ENCODE measurements at places on chromosomes 2 and 18.

GRCh38 chr18:36250827-36251226 is 46.7 kb upstream of the FHOD3 start:
- no peak for DNase-seq

DNA sequence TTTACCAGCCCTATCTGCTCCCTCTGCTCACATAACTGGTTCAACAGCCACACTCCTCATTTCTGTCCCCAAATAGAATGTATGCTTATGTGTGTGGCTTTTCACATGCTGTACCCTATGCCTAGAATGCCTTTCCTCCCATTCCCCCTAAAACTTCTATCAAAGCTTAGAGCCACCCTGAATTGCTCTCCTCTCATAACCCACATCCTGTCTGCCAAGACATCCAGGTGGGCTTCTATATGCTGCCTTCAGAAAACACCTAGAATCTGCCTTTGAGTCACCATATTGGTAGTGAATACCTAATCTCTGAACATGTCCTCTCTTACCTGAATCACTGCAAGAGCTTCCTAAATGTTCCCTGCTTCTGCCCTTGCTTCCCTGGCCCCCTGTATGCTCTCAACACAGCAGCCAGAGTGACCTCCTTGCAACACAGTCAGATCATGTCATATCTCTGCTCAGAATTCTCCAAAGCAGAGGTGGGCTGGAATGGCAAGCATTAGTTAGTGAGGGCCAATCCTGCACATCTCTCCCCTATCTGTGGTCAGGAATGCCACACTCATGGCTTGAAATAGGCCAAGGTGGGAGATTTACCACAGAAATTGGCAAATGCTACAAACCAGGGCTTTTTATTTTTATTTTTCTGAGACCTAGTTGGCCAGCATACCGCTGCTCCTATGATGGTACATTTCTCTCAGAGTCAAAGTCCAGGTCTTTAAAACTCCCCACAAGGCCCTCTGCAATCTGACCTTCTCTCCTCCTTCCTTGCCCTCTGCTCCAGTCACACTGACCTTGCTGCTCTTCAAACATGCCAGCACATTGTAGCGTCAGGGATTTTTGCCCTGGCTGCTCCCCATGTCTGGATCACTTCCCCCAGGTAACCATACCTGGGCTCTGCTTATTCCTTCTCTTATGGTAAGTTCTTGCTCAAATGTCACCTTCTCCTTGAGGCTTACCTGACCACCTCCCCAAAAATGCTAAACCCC is 111.8 kb upstream of the STON1 start:
- no peak for DNase-seq

GRCh38 chr2:213627054-213627710 is 342.9 kb downstream of the SPAG16 start:
- no peak for DNase-seq

- no peak for DNase-seq
Measured at GRCh38 chr2:221425353-221425752, 146.8 kb downstream of the EPHA4 start.

DNA sequence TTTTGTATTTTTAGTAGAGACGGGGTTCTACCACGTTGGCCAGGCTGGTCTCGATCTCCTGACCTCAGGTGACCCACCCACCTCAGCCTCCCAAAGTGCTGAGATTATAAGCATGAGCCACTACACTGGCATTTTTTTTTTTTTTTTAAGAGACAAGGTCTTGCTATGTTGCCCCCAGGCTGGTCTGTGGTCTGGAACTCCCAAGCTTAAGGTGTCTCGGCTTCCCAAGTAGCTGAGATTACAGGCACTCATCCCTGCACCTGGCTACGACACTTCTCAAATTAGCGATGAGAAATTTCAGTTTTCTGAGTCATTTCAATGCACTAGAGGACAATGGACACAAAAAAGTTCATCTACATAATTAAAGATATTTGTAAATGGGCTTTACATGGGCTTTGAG is 36.6 kb upstream of the TCF7L1 start:
- DNase-seq: no peak

DNA sequence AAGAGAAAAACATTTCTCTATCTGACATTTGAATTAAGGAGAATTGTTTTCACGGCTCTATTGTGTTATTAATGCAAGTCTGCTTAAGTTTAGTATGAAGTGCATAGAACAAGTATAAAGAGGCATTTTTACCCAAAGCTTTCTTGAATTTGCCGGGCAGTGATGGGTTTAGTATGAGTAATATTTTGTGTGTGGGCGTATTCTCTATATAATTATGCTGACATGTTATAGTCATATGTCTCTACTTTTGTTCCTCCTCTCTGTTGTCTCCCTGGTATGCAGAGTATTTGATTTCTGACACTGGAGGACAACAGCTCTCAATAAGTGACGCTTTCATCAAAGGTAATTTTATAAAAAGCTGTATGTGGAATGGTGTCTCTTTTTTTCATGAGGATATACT is 45.9 kb downstream of the PIKFYVE start:
- no peak for DNase-seq

GRCh38 chr2:222025881-222026271 is 272.9 kb downstream of the PAX3 start:
- no peak for DNase-seq

DNA sequence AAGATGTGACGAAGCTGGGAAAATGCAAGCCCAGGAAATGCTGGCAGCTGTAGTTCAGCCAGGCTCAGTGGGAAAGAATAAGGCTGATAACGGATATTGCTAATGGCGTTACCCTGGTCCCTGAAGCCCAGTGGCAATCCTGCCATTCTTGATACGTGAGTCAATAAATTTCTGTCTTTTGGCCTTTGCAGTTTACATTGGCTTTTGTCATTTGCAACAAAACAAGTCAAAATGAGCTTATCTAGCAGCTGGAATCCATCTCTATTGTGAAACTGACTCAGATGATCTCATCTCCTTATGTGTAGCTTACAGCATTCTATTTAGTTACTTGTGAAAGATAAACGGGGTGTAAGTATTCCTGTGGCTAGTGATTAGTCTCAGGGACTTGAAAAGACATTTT is 43.8 kb downstream of the ARL6IP6 start:
- no peak for DNase-seq

DNA sequence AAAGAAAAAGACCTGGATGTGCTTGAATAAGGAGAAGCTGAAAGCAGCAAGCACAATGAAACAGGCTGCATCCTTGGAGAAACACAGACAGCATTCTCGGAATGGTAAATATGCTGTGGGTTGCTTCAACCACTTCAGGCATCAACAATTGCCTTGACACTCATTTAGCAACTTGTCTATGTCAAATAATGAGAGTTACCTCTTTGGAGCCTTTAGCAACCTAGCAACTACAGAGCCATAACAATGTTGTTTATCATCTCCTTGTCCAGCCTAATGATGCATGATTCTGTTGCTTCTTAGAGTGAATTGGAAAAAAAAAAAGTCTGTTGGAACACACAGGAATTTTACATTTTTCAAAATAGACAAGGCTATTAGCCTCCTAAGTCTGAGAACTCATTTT is 410.6 kb downstream of the PIK3C3 start:
- DNase-seq: peak; percentile 37

- DNase-seq: no peak
Measured at GRCh38 chr2:232521959-232522622, 1.9 kb downstream of the PRSS56 start.

DNA sequence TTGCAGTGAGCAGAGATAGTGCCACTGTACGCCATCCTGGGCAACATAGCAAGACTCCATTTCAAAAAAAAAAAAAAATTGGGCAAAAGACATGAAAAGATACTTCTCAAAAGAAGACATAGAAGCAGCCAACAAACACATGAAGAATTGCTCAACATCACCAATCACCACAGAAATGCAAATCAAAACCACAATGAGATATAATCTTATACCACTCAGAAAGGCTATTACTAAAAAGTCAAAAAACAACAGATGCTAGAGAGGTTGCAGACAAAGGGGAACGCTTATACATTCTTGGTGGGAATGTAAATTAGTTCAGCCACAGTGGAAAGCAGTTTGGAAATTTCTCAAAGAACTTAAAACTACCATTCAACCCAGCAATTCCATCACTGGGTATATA is 43.1 kb upstream of the CHAC2 start:
- DNase-seq: no peak

- DNase-seq: no peak
Measured at GRCh38 chr2:103288696-103289095, 526.9 kb downstream of the TMEM182 start.

DNA sequence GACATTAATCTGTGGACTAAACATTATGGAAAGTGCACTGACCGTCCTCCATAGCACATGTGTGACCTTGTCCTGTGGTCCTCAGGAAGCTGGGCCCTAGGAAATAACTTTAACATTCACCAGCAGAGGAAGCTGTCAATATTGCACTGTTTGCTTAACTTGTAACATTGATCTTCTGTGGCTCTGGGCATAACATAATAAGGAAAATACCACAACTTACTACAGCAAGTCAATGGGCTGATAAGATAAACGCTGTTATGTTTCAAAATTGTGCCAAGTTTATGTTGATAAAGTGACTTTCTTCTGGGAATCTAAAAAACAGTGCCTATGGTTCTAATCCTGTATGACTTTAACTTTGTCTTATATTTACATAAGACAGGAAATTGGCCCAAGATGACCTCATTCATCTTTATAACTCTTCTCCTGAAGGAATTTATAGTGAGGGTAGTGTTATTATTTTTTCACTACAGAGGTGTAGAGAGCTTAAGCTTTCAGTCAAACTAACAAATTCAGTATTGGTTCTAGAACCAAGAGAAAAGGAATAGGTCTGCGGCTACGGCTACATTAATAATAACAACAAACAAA is 113.7 kb upstream of the MAP4K3 start:
- DNase-seq: no peak

DNA sequence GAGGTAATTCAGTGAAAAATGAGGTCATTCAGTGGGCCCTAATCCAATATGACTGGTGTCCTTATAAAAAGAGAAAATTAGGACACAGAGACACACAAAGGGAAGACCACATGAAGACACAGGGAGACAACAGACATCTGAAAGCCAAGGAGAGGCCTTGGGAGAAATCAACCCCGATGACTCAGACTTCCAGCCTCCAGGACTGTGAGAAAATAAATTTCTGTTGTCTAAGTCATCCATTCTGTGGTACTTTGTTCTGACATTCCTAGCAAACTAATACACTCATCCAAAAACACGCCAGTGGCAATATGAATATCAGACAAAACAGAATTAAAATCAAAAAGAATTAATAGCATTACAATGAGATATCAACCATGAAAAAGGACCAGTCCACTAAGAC is 303.7 kb downstream of the SS18 start:
- no peak for DNase-seq

- DNase-seq: no peak
Measured at GRCh38 chr2:38723173-38723572, 28.0 kb downstream of the SRSF7 start.

- no peak for DNase-seq
Measured at GRCh38 chr2:114222344-114222743, 220.1 kb upstream of the DPP10 start.

GRCh38 chr2:96873651-96874096 is 3.8 kb upstream of the SEMA4C start:
- DNase-seq: no peak

GRCh38 chr2:225434014-225434413 is 34.5 kb downstream of the NYAP2 start:
- DNase-seq: peak; percentile 5

DNA sequence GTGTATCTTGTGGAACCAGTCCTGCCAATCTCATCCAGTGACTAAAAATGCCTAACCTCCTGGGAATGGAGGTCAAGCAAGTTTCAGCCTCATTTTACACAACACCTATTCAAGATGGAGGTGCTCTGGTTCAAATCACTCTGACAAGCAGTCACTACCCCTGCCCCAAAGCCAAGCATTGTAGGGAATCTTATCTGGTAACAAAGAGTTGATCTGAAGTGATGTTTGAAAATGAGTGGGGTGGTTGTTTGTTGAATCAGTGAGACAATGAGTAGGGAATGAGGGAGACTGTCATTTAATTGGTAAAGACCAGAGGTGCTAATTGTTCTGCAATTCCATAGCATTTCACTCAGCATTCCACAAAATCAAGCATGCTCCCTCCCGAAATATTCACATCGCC is 132.0 kb downstream of the RND3 start:
- DNase-seq: no peak
